AG04450 (cell line): ENCODE measurements at places on chromosomes 7 and 10.

DNA sequence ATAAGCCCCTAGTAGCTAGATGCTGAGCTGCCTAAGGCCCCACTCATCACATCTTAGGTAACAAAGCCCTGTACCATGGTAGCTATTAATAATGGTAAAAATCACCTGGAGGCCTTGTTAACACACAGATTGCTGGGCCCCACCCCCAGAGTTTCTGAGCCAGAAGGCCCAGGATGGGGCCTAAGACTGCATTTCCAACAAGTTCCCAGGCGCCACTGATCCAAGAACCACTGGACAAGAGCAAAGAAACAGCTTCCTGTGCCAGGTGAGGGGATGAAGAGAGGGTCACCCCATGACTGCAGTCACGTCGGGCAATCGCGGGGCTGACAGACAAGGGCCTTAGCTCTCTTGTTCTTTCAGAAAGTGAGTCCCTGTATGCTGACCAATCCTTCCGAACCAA lies 46.8 kb downstream of the ACSM6 start:
- DNase-seq = no peak

DNA sequence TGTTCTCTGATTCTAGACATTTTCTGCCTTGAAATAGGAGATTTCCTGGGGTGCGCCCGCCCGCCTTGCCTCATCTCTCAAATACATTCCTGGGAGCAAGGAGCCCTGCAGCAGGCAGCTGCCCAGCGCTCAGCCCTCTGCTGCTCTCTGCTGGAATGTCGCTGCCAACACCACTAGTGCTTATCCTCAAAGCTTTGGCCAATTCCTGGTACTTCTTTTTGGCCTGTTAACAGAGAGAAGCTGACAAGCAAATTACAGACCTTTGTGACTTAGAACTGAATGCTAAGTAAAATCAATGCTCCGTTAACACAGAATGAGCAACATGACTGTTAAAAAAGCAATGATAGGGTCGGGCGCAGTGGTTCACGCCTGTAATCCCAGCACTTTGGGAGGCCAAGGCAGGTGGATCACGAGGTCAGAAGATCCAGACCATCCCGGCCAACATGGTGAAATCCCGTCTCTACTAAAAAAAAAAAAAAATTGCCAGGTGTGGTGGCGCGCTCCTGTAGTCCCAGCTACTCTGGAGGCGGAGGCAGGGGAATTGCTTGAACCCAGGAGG lies 41.9 kb upstream of the SYPL1 start:
- peak; percentile 59 for DNase-seq

- no peak for DNase-seq
Observed at GRCh38 chr7:95623788-95624187, 27.5 kb upstream of the PDK4 start.

DNA sequence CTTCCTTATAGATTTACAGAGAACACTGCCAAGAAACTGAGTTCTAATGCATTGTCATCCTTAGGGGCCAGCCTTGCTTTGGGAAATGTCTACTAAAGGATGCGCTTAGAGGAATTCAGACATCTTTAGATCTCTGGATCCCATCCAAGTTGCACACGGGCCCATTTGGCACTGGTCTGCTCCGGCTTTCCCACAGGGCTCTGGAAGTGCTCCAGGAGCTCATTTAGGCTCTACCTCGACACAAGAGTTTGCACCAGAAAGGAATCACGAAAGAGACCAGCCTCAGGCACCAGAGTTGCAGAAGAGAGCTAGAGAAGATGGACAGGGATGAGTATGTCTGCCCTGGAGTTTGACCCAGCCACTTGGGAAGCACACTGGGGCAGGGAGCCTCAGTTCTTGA lies 150.1 kb upstream of the TMEM72 start:
- DNase-seq = no peak

GRCh38 chr7:48011951-48012350 lies 17.0 kb downstream of the SUN3 start:
- no peak for DNase-seq

- no peak for DNase-seq
Observed at GRCh38 chr10:125611756-125612155, 71.2 kb downstream of the TEX36 start.

DNA sequence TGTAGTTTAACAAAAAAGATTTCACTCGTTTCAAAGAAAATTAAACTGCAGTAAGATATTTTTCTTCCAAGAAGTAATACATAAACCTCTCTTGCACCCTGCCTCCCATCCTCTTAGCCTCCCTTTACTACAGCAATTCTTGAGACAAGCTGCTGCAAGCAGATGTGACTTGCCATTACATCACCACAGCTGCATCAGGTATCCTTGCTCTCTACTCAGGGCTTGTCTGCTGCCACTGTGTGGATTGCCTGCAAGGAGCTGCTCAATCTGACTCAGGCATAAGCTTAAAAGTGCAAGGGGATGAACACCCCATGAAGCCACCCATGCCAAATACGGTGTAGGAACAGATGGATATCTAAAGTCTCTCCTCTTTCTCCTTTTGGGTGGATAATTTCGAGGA lies 609.9 kb downstream of the DNAJB9 start:
- no peak for DNase-seq

- DNase-seq = no peak
Observed at GRCh38 chr10:111200505-111201186, 123.8 kb downstream of the ADRA2A start.

DNA sequence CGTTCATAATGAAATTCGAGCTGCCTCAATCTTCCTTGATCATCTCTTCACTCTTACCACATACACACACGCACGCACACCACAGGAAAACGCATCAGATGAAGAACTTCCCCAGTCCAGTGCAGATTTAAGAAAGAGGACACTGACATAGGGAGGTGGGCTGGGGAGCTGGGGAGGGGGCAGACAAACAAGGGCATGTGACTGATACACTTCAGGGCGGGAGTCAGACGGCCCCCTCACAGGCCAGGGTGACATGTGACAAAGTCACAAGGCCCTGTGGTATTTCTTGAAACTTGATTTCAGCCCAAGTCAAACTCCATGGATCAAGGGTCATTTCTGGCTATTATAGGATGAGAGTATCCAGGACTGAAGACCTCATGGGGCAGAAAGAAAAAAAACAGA lies 82.6 kb downstream of the KCNMA1 start:
- DNase-seq = no peak

- DNase-seq = no peak
Observed at GRCh38 chr10:62742536-62743061, 61.9 kb upstream of the ADO start.

- no peak for DNase-seq
Observed at GRCh38 chr7:99289185-99289584, 16.5 kb downstream of the MYH16 start.

DNA sequence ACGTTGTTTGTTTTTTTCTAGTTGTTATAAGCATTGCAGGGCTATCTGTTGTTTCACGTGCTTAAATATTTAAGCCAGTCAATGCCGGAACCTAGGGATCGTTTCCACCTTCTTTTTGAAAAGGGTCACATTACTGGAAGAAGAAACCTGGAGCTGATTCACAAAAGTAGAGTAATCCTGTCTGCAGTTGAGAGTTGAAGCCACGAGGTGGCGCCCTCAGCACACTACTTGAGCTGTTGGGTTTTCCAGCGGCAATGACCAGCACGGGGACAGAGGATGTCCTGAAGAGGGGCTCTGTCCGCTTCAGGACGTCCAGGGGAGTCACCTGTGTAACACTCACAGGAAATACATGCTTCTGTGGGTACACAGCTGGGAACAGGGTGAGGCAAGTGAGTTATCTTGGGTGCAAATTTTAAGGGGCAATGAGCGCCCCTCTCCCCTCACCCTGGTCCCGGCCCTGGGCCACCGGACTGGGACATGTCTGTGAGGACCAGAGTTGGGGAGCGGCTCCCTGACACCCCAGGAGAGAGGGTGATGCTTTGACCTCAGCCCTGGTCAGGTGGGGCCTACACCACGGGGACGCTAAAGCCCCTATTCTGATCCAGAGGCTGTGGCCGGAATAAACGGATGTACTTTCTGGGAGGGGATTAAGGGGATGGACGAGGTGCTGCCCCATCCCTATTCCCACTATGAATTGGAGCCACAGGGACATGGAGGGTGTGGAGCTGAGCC lies 26.3 kb upstream of the WDFY4 start:
- DNase-seq = peak; percentile 24

DNA sequence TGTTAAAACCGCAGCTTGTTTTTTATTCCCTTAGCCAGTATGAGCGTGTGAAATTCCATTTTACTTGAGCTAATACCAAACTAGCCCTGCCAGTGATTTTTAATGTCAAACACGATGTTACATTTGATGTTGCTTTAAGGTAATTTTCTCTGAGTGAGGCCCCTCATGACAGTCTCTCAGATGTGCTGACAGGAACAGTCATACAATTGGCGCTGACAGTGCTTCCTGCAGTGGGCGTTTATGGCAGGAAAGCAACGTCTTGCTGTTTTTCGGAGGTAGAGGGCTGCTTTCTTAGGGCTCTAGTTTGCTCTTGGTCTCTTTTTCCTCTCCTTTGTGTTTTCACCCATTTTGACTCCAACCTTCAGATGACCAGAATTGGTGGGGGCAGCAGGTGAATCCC lies 19.3 kb downstream of the PON1 start:
- no peak for DNase-seq
